Right atrium auricular region (tissue), 2 donors: ENCODE measurements at places on chromosomes 11 and 22. TPM values are rescaled to one million over a fixed set of nuclear protein-coding genes. Genes with fewer than 3 reads are reported as not detected.

Gene UBXN1
- total RNA-seq = 116 TPM

DNA sequence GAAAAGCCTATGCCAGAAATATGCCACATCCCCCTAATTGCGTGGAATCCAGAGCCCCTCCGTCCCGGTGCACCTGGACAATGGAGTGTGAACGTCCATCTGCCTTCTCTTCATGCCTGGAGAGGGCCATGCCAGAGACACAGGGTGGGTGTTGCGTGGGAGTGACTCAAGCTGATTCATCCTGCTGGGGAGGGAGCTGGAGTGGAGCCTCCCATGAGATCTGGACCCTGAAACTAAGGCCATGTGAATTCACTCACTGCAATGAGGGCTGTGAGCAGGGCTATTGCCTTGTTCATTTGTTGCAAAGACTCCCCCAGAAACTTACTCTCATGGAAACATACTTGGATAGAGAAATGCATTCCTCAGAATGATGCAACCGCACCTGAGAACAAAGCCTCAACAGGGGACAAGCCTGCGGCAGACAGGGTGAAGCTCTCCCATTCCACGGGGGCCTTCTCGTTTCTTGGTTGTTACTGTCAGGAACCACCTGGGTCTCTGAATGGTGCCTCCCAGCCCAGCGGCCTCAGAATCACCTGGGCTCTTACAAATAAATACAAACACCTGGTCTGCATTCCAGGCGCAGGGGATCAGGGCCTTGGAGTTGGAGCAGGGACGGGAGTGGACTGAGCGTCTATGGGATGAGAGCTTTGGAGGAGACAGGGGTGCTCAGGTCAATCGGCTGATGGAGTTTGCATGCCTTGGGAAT lies 1031.2 kb downstream of the BRD1 start:
- no peak for DNase-seq

DNA sequence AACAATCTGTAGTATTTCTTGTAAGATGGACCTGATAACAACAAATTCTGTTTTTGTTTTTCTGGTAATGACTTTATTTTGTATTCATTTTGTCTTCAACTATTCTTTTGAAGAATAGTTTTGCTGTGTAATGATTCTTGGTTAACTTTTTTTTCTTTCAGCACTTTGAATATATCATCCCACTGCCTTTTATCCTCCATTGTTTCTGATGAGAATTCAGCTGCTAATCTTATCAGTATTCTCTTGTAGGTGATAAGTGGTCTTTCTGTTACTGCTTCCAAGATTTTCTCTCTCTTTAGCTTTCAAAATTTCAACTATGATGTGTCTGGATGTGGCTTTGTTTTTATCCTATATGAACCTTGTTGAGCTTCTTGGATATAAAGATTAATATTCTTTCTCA lies 21.5 kb downstream of the GALNT18 start:
- no peak for DNase-seq

DNA sequence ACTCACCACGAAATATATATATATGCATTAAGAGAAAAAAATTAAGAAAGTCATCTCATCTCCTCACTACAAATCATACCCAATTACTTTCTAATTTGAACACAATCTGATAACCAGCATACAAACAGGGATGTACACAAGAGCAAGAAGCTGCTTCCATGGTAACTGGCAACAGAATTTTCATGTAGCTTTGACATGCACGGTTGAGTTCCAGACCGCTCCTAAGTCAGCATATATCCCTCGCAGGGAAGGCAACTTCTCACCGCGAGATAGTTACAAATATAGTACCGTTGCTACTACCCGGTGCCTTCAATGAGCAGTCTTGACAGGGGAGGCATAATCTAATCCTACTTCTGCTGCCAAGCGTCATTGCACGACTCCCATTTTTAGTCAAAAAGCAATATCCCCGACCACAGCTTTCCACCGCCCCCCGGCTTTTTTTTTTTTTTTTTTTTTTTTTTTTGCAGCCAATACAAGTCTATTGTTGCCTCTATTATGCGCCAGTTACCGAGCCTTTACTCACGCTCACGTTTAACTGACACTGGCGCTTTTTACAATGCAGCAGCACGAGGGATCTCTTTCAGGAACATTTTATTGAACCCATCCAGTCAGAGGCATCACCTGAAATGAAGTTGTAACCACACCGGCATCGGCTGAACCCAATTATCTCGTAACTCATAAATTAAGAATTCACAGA lies 2.2 kb downstream of the CADM1 start:
- DNase-seq = no peak

DNA sequence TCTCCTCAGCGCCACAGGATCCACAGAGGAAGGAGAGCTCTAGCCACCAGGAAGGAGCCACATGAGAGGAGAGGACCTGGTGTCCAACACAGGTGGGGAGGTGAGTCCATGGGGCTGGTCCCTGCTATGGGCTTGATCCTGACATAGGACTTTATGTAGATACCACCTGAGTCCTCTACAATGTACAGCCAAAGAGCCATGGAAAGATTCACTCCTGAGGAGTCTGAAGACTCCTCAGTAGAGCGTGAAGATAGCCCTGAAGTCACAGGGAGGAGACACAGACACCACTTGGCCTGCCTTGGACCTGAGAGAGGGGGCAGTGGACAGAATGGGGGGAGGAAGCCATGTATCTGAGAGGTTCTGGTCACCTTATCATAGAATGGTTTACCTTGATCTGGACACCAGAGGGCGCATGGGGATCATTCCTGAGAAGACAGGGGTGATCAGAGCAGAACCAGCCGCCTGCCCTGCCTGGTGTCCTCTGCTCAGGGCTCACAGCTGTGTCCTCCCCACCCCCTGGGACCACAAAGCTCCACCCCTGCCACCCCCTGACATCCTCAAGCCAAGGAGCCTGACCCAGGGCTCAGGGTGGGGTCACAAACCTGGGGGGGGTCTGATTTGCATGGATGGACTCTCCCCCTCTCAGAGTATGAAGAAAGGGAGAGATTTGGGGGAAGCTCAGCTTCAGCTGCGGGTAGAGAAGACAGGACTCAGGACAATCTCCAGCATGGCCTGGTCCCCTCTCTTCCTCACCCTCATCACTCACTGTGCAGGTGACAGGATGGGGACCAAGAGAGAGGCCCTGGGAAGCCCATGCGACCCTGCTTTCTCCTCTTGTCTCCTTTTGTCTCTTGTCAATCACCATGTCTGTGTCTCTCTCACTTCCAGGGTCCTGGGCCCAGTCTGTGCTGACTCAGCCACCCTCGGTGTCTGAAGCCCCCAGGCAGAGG lies 77.0 kb downstream of the ZNF280B start:
- peak; percentile 73 for DNase-seq

Gene PLA2G3
- not detected for total RNA-seq

- DNase-seq = no peak
Observed at GRCh38 chr11:84993386-84993785, 633.8 kb downstream of the DLG2 start.

GRCh38 chr11:96520939-96521338 lies 131.1 kb downstream of the JRKL start:
- no peak for DNase-seq

- no peak for DNase-seq
Observed at GRCh38 chr11:79937676-79938334, 497.0 kb upstream of the TENM4 start.

DNA sequence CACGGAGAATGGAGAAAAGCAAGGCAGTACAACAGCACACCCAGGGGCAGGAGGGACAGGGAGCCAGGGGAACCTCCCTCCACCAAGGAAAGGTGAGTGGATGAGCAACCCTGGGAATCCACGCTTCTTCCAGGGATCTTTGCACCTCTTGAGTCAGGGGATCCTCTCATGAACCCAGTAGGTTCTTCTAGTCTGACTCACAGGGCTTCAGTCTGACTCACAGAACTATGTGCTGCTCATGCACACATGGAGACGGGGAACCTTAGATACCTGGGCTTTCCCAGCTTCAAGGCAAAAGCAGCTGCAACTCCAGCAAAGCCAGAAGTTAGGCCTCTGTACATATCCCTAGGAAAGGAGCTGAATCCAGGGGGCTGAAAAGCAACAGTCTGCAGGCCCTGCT lies 1021.4 kb upstream of the TENM4 start:
- DNase-seq = no peak

GRCh38 chr11:75867778-75868374 lies 52.9 kb downstream of the UVRAG start:
- DNase-seq = no peak

Gene RCE1
- 8.1 TPM for total RNA-seq
